ENCODE measurements at places on chromosomes 6 and 20. TPM values are rescaled to one million over a fixed set of nuclear protein-coding genes. Genes with fewer than 3 reads are reported as not detected.
A peak's percentile ranks its signal among the peaks of the same experiment; 100 is the strongest.

CAP2 gene
- total RNA-seq = 9.0 TPM

- no peaks in the 10 kb centered on the region for H3K27me3 ChIP-seq
- DNase-seq = peak; percentile 5
- peaks cover 16% of the 10 kb centered on the region for H3K4me1 ChIP-seq
- peaks cover 9% of the 10 kb centered on the region for H3K36me3 ChIP-seq
- H3K27ac ChIP-seq = peak overlapping the region; percentile 47
These were observed 600 bp downstream of the XPO5 start for GRCh38 chr6:43575105-43575771.

GRCh38 chr6:26323525-26324294, 41.3 kb upstream of the BTN3A2 start:
- H3K4me1 ChIP-seq = peaks cover 12% of the 10 kb centered on the region
- DNase-seq = no peak
- no peaks in the 10 kb centered on the region for H3K36me3 ChIP-seq
- H3K27ac ChIP-seq = no peak overlapping the region
- peaks cover 83% of the 10 kb centered on the region for H3K27me3 ChIP-seq
- H3K4me3 ChIP-seq = no peak overlapping the region

GRCh38 chr6:2725999-2726567, 24.6 kb downstream of the MYLK4 start:
- no peaks in the 10 kb centered on the region for H3K27me3 ChIP-seq
- H3K36me3 ChIP-seq = no peaks in the 10 kb centered on the region
- H3K4me3 ChIP-seq = no peak overlapping the region
- no peak overlapping the region for H3K27ac ChIP-seq
- H3K4me1 ChIP-seq = peaks cover 14% of the 10 kb centered on the region

DNA sequence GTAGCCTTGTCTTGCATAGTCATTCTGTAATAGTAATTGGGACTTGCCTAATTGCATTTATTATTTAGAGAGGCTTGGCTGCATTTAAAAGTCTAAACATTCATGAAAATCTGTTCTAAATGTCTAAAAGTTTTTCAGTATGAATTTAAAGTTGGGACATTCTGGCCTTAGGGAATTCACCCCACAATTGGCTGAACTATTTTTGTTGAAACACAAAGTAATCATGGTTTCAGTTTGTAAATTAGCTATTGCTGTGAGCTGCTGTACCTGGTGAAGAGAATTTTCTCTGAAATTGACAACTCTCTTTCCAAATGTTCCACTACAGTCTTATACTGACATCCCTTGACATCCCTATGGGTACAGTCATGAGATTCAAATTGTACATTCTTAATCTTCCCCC, 253.0 kb downstream of the FARS2 start:
- no peaks in the 10 kb centered on the region for H3K36me3 ChIP-seq
- DNase-seq = no peak
- H3K4me3 ChIP-seq = no peak overlapping the region

PARD6B gene
- total RNA-seq = 5.0 TPM

DNA sequence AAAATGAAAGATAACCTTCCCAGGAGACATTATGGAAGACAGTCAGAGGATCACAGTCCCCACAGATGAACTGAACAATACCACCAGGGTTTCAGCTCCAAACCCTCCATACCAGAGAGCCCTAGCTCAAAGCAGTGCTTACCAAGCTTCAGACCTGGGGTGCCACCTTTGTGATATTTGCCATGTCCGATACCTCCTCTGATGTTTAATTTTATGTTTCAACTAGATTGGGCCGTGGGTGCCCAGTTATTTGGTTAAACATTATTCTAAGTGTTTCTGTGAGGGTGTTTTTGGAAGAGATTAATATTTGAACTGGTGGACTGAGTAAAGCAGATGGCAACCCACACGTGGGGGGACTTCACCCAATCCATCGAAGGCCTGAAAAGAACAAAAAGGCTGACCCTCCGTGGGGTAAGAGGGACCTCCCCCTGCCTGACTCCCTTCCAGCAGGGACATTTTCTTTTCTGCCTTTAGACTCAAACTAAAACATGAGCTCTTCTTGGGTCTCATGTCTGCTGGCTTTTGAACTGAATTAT, 11.8 kb downstream of the SCML4 start:
- no peaks in the 10 kb centered on the region for H3K36me3 ChIP-seq
- H3K27ac ChIP-seq = no peak overlapping the region
- H3K4me1 ChIP-seq = peaks cover under 1% of the 10 kb centered on the region

- no peak overlapping the region for H3K4me3 ChIP-seq
- no peak for DNase-seq
- H3K36me3 ChIP-seq = no peaks in the 10 kb centered on the region
- no peak overlapping the region for H3K27ac ChIP-seq
These were observed 113.4 kb upstream of the BEND3 start for GRCh38 chr6:107228754-107229153.

DOK5 gene
- 28.8 TPM for total RNA-seq

ENPP1 gene
- total RNA-seq = 6.4 TPM

DNA sequence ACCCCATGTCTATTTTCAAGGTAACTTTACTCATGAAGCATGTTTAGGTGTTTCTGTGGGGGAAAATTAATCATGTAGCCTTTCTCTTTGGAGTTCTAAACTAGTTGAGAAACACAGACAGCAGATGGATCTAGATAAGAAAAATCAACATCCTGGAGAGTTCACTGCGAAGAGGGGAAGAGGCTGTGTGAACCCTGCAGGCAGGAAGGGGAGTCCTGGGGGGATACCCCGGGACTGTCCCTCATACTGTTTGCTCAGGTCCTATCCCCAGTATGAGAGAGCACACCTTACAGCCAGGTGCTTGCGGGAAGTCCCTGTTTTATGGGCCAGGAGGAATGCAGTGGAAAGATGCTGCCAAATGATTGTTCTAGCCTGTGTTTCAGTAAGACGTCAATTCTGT, 32.7 kb downstream of the CHMP4B start:
- H3K36me3 ChIP-seq = peaks cover 6% of the 10 kb centered on the region
- no peak overlapping the region for H3K4me3 ChIP-seq
- DNase-seq = no peak
- no peaks in the 10 kb centered on the region for H3K27me3 ChIP-seq

DNA sequence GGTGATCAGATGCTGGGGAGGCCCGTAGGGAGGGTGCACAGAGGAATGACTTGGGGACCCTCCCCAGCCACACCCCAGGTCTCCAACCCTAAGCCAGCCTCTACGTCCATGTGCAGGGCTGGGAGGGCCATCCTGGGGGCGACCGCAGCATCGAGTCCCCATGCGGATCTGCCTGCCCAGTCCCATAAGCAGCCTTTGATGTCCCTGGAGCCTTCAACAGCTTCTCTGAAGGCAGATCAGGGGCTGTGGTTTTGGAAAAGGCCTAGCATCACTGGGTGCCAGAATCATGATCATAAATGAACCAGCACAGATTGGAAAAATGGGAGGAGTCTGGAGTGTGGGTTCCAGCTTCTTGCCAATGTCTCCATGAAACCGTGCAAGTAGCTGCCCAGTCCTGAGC, 22.9 kb downstream of the TOX2 start:
- no peak overlapping the region for H3K4me3 ChIP-seq
- H3K27ac ChIP-seq = no peak overlapping the region
- no peaks in the 10 kb centered on the region for H3K36me3 ChIP-seq

DNA sequence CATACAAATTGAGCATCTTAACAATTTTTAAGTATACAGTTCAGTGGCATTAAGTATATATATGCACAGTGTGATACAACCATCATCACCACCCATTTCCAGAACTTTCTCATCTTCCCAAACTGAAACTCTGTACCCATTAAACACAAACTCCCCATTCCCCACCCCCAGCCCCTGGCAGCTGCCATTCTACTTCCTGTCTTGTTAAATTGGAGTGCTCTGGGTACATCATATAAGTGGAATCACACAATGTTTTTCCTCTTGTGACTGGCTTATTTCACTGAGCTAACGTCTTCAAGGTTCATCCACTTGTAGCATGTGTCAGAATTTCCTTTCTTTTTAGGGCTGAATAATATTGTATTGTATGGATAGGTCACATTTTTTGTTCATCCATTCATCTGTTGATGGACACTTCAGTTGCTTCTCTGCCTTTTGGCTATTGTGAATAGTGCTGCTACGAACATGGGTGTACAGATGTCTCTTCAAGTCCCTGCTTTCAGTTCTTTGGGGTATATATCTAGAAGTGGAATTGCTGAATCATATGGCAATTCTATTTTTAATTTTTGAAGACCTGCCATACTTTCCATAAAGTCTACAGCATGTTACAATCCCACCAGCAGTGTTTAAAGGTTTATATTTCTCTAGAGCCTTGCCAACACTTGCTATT, 19.6 kb upstream of the RREB1 start:
- H3K4me3 ChIP-seq = no peak overlapping the region
- no peaks in the 10 kb centered on the region for H3K36me3 ChIP-seq
- peaks cover 8% of the 10 kb centered on the region for H3K4me1 ChIP-seq
- DNase-seq = no peak

- no peak overlapping the region for H3K27ac ChIP-seq
- H3K4me3 ChIP-seq = no peak overlapping the region
- peaks cover 5% of the 10 kb centered on the region for H3K4me1 ChIP-seq
- peaks cover 20% of the 10 kb centered on the region for H3K27me3 ChIP-seq
- DNase-seq = no peak
These were observed 73.9 kb downstream of the JPH2 start for GRCh38 chr20:44112889-44113617.

Measured in spinal cord (tissue), 10 donors.